NCI-H187 treated with DMSO at 0.1 percent for 48 hours (cell line): ENCODE measurements at places on chromosomes 6 and 20.

DNA sequence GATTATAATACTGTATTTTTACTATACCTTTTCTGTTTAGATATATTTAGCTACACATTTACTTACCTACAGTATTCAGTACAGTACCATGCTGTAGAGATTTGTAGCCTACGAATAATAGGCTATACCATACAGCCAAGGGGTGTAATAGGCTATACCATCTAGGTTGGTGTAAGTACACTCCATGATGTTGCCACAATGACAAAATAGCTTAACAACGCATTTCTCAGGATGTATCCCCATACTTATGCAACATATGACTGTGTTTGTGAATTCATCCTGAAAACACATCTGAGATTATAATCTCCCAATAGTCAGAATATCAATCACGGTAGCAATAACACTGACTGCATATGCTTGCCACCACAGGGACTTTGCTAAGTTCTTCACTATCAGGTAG lies 20.7 kb downstream of the B4GALT5 start:
- DNase-seq: no peak

GRCh38 chr6:31353384-31353945 lies 3.5 kb downstream of the HLA-B start:
- DNase-seq: no peak

DNA sequence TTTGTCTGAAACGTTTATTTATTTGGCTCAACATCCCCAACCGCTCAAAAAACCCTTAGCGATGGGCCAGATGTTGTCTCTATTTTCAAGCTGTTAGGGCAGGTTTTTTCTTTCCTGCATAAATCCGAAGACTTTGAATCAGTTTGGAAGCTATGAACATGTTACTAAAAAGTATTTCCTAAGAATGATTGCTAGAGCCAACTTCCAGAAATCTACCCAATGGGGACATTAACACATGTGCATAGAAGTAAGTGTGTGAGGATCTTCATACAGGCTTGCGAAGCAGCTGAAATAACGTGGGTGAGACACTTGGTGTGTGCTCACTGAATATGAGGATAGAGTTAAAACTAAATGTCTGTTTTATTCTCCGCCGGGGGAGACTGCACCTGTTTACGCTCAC lies 106.8 kb downstream of the BCAS1 start:
- no peak for DNase-seq

- DNase-seq: no peak
These were observed 7.6 kb upstream of the TBC1D20 start for GRCh38 chr20:469746-470490.

DNA sequence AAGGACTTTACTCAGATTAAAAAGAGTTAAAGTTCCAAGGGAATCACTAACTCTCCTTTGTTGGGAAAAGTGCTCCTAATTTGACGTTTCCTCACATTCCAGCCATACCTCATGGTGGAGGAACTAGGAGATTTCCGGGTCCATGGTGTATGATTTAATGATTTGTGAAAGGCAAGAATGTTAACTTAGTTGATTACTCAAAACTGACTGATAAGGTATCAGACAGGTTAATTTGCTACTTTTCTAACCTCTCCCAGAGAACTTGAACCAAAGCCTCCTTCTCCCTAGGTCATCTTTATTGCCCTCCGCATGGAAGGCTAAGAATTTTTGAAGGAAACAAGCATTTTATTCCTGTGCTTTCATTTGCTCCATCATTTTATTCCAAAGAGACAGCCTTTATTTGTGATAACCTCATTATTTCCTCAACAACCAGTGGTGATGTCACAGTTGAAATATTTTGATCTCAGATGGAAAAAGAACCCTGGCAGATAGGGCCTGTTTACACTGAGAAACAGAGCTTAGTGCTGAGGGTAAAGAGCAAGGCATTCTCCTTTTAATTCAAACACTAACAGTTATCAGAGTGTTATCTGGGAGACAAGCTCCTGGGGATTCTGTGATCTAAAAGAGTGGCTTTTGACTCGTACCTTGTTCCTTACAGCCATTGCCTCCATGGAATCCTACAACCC lies 57.4 kb upstream of the BMP2 start:
- no peak for DNase-seq

- DNase-seq: no peak
These were observed 4.3 kb downstream of the HLA-DMB start for GRCh38 chr6:32936239-32937152.

- no peak for DNase-seq
These were observed 141.2 kb downstream of the NRN1 start for GRCh38 chr6:5865506-5866031.

DNA sequence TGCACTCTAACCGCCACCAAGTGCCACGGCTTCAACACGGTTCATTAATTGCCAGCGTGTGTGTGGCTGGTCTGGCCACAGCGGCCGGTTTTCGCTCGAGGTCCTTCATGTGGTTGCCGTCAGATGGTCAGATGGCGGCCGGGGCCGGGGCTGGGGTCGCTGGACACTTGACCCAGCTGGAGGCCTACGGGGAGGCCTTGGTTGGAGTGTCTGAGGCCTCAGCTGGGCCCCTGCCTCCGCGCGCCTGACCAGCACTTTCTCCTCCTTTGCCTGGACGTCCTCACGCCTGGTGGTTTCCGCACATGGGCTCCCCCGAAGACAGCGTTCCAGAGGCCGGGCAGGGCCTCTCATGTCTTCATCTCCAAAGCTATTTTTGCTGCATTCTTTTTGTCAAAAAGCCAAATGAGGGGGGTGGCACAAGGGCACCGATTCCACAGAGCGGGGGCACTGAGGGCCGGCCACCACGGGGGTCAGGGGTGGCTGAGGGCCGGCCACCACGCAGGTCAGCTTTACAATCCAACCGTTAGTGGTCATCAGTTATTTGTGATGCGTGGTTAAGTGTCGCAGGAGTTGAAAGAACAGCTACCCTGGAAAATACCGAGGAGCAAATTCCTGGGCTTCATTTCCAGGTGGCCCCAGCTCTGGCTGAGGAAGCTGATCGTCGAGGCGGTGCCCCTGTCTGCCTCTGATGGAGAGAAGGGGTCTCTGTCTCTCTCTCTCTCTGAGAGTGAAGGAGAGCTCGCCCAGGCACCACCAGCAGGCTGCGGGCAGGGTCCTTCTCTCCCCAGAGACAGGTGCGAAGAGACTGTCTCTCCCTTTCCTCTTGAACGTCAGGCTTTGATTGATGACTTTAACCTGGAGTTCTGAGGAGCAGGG lies 50.5 kb upstream of the FRMD1 start:
- no peak for DNase-seq

GRCh38 chr6:144063246-144063743 lies 32.1 kb downstream of the SF3B5 start:
- DNase-seq: no peak

GRCh38 chr20:50153153-50153499 lies 397 bp downstream of the PEDS1 start:
- no peak for DNase-seq

DNA sequence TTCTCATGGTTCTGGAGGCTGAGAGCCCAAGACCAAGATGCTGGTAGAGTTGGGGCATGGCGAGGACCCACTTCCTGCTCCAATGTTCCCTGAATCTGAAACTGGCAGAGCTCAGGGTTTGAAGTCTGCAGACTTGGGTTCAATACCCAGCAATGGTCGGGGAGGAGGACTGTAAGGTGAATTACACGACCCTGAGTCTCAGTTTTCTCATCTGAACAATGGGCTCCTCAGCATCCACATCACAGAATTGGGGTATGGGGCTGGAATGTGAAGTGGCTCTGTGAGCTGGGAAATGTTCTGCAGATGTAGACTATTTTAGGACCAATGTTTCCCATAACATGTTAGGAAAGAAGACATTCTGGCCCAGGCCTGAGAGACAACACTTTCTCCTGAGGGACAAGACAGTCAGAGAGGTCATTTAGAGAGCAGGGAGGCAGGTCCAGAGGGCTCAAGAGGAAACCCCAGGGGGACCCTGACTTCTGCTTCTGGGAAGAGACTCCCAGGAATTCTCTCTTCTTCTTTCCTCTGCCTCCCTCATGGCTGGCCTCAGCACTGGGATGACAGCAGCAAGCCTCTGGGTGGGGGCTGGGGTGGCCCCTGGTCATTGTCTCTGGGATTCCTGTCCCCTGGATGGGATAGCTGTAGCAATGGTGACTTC lies 141.3 kb upstream of the PMEPA1 start:
- DNase-seq: no peak

GRCh38 chr6:42230345-42231321 lies 13.0 kb upstream of the MRPS10 start:
- no peak for DNase-seq

DNA sequence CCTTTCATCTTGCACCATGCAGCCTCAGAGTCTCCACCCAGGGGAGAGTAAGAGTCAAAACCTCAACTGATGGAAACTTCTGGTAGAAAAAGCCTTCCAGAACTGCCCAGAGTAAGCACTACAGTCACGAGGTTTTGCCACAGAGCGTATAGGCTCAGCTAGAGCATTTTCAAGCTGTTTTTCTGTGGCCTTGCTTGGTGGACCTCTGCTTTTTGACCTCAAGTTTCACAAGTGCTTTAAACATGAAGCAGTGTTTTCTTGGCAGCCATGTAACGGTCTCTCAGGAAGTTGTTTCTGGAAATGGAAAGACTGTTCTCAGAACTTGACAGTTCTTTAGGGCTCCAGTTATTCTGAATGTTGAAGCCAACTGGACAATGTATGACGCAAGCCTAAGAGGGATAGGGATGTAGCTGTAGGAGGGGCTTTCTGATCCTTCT lies 146.5 kb downstream of the ZDHHC14 start:
- DNase-seq: no peak

DNA sequence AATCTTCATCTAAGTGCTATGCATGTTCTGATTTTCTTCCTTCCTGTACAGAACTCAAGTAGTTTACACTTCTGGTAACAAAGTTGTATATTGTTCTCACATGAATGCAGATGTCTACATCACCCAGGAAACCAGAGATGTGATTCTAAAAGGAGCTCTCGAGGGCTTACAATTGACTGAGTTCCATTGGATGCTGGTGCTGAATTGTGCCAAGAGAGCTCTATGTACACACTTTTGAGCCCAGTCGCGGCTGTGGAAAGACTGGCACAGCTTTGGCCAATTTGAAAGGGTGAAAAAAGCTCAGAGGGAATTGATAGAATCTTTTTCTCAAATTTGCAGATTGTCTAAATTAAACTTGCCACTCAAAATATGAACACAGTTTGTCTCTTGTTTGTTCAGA lies 340.7 kb downstream of the LMBRD1 start:
- DNase-seq: no peak

DNA sequence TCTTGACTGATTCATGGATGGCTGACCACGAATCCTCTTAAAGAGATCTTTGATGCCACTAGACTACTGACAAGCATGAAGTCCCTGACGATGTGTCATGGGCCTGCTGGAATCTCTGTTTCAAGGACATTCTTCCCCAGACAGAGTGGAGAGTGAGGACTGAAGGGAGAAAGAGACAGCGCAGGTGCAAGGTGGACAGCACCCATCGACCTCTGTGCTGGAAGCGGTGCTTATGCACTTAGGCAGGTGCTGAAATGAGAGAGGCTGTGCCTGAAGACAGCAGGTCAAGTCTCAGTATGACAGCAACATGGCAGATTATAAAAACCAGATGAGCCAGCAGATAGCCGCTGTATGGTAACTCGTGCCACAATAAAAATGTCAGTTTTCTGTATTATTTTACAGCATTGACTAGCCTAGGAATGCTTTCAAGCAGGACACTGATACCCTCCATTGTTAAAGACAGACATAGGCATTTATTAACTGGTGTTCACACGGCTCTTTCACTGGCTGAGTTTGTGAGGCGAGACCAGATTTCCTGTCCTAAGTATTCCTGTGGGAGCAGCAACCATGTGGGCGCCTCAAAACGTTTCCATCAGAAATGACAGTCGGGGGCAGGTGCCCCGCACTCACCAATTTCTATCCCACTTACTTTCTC lies 47.5 kb downstream of the FOXC1 start:
- DNase-seq: no peak

DNA sequence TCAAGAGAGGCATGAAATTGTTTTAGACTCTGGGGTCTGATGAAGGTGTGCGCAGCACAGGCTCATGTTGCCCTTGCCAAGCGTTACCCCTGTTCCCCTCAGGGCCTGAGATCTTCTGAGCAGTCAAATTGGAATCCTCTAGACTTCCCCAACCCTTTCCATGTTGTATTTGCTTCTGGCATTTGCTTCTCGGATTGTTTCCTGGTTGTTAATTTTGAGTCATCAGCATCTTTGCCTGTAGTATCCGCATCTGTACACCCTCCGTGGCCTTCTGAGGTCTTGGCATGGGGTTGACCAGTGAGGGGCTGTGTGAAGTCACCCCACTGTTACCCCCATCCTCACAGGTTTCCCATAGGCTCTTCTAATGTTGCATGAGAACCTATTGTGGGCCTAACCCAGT lies 40.9 kb downstream of the SLC24A3 start:
- DNase-seq: no peak

DNA sequence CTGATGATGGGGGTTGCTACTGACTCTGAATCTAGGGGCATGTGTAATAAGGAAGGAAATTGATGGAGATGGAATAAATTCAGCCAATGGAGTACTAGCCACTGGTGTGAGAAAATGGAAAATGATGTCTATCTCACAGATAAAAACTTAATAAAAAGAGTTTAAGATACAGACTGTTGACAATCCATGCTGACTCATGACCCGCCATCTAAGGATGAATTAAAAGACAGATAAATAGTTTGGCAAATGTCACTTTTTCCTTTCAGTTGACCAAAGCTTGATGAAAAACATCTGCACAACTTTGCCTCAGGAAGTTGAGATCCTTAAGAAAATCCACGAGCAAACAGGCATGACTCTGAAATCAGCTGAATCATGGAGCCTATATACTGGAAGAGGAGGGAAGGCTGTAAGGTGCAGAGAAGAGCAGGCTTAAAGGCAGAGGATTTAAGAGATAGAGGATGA lies 82.6 kb upstream of the BMP5 start:
- no peak for DNase-seq

GRCh38 chr20:36885356-36885755 lies 9.4 kb downstream of the TLDC2 start:
- DNase-seq: no peak

DNA sequence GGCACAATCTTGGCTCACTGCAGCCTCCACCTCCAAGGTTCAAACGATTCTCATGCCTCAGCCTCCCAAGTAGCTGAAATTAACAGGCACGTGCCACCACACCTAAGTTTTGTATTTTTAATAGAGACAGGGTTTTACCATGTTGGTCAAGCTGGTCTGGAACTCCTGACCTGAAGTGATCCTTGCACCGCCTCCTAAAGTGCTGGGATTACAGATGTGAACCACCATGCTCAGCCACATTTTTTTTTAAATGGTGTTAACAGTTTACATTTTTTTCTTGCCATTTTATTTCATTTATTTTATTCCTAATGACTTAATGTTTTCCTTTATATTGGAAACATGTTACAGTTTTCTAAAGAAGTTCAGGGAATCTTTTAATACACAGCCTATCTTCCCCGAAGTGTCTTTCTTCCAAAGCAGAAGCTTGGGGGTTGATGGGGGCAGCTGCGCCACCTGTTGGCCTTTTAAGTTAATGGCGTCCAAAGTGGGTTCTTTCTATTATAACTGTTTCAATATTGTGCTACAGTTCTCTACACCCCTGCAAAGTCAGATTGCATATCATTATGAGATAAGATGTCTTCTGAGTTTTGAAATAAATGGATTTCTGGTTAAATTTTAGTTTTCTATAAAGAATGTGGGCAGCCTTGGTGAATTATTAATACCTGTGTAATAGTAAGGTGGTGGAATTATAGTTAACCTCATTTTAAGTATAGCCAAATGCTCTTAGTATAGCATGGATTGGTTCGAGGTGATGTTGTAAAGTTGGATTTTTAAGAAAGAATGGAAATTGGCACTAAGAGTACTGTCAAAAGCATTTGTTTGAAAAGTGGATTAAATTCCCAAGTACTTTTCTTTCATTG lies 42.0 kb upstream of the PLCG1 start:
- no peak for DNase-seq

- DNase-seq: no peak
These were observed 228.3 kb downstream of the NRN1 start for GRCh38 chr6:5778317-5778857.
